GM03348 (cell line): ENCODE measurements at places on chromosomes 6 and 20.

- no peak for DNase-seq
Measured at GRCh38 chr6:90106449-90106848, 190.2 kb downstream of the BACH2 start.

DNA sequence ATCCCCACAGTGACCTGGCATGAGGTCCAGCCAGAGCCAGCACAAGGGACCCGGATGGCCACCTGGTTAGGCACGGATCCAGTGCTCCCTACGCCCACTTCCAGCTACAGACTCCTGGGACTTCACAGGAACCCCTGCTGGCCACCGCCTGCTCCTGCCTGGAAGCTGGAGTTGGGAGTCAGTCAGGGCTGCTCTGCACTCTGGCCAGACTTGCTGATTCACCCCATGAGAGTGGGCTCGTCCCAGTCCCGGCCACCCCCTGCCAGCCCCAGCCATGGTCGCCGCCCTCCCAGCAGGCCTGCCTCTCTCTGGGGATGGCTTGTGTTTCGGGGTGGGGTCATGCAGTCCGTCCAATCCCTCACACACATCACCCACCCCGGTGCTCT lies 125.8 kb downstream of the DLL1 start:
- no peak for DNase-seq

DNA sequence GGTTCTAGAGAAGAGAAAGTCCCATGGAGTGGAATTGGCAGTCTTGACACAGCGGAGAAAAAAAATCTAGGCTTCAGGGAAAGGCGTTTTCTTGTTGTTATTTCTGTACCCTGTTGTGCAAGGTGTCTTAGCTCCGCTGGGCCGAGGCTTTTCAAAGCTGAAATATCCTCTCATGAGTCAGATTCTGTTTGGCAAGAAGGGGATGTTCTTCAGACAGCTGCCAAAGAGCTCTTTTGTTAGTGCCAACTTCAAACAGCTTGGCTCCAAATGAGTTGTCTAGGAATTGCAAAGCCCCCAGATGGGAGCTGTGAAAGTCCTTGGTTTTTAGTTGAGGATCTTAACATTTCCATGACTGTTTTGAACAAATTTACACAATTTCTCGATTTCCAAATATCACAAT lies 45.6 kb downstream of the LRRN4 start:
- peak; percentile 84 for DNase-seq

DNA sequence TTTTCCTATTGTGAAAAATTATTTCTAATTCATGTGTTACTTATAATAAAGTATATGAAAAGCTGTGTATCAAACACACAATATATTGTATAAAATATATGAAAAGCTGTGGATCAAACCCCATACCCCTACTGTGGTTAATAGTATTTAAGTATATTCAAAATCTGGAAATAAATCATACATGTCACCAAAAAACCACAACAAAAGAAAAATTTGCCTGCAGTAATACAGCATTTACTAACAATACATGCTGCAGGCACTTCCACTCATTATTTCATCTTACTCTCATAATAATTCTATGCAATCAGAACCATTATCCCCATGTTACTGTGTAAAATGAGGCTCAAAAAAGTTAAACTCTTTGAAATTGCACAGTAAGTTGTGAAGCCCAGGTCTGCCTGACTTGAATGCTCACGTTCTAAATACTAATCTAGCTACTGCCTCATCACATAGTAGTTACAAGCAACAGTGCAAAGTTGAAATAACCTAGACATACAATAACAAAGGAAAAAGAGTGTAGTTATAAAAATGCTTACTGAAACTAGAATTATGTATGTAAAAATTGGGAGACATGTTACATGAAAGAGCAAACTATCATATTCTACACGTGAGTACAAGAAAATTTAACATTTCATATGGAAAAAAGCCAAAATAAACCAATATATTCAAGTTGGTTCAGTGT lies 61.7 kb downstream of the FAM217A start:
- no peak for DNase-seq

DNA sequence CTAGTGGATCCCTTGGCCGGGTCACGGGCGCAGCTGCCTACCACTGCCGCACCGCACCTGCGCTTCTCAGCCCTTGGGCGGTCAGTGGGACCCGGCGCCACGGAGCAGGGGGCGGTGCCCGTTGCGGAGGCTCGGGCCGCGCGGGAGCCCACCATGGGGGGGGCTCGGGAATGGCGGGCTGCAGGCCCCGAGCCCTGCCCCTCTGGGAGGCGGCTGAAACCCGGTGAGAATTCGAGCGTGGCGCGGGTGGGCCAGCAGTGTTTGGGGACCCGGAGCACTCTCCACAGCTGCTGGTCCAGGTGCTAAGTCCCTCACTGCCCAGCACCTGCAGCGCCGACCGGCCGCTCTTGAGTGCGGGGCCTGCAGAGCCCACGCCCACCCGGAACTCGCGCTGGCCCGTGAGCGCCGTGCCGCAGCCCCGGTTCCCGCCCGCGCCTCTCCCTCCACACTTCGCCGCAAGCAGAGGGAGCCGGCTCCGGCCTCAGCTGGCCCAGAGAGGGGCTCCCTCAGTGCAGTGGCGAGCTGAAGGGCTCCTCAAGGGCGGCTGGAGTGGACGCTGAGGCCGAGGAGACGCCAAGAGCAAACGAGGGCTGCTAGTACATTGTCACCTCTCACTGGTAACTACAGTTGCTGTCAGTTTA lies 120.5 kb upstream of the TMEM170B start:
- no peak for DNase-seq

DNA sequence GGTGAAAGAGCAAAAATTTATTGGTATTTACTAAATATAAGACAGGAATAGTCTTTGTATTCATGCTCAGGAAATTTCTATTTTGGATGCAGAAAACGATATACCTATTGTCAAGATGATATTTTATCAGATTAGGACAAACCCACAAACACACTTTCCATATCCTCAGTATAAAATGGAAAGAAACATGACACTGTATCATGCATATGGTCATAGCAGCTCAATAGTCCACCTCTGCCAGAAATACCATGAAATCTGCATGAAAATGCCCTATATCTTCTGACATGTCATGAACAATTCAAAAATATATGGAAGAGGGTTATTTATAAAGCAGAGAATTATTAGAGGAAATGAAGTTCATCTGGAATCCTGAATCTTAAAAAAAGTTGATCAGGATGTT lies 11.7 kb upstream of the HINT3 start:
- DNase-seq: no peak

DNA sequence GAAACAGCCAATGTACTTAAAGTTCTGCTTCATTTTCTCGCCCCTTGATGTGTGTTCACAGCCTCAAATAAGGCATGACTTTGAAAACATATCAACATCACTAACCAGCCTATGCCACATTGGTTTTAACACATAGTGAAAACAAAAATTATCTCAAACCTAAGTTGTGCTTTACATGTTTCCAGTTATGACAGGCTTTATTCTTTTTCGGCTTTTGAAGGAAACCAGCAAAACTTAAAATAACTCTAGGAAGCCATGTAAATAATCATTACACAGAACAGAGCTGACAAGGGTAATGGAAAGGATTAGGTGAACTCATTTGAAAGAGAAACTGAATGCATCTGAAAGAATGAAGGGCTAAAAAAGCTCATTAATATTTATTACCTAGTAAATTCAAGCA lies 42.1 kb downstream of the BMP5 start:
- no peak for DNase-seq

GRCh38 chr6:76014626-76015530 lies 57.6 kb downstream of the IMPG1 start:
- DNase-seq: no peak

DNA sequence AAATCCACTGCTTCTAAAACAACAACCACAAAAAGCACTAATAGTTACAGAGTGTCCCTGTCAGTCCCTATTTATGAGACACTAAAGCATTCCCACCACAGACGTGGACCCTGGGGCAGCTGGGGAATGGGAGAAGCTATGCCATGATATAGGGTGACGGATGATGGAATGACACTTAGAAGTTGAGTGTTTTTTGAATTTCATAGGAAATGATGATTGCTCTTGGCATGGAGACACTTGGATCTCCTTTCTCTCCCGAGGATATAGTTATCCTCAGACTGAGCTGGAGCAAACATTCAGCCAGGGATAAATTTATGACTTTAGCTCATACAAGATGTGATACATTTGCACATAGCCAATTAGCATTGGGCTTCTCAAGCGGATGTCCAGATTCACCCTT lies 151.2 kb downstream of the EDN3 start:
- no peak for DNase-seq

- no peak for DNase-seq
Measured at GRCh38 chr6:3291346-3291745, 32.6 kb downstream of the PSMG4 start.

- DNase-seq: no peak
Measured at GRCh38 chr6:53241938-53242337, 93.3 kb upstream of the GCM1 start.

- no peak for DNase-seq
Measured at GRCh38 chr6:10310826-10311225, 104.0 kb downstream of the TFAP2A start.

GRCh38 chr6:164042212-164042611 lies 627.7 kb downstream of the QKI start:
- no peak for DNase-seq

DNA sequence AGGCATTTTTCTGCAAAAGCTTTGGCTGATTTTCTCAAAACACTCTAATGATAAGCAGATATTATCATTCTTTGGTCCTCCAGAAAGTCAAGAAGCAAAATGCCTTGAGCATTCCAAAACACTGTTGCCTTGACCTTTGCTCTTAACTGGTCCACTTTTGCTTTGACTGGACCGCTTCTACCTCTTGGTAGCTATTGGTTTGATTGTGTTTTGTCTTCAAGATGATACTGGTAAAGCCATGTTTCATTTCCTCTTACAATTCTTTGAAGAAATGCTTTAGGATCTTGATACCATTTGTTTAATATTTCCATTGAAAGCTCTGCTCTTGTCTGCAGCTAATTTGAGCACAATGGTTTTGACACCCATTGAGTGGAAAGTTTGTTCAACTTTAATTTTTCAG lies 35.6 kb upstream of the SDHAF4 start:
- no peak for DNase-seq

- no peak for DNase-seq
Measured at GRCh38 chr6:33820784-33821520, 17.1 kb upstream of the MLN start.
